ENCODE measurements at places on chromosomes 6 and 20.

DNA sequence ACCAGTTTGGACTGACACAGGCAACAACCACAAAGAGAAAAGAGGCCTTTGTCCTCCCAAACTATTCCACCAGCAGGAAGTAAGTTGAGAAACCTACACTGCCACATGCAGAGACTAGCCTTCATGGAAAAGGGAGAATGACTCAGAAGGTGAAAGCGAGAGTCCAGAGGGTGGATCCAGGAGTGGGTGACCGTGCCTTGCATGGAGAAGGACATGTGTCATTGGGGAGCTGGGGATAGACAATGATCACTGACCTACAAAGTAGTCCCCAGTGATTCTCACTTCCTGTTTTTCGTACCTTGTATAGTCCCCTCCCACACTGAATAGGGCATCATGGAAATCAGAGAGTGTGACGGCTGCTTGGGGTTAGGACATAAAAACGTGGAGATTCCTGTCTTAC, 91.9 kb downstream of the MYLK4 start:
- no peak for DNase-seq

GRCh38 chr6:11412011-11412424, 125.5 kb upstream of the TMEM170B start:
- DNase-seq, result no peak

DNA sequence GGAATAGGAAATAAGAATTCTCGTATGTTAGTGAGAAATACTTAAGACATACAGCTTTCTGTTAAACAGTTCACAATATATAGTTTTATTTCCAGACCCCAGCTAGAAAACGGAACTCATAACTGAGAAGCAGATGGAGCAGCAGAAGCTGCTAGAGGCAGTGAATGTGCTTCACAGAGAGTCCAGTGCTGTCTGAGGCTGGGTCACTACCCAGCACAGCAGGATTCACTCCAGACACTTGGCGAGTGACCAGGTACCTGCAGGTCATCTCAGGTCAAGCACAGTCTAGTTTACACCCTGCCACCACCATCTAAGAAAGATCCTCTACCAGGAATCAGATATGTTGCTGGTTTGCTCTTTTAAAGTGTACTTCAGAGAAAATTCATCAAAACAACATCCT, 243.1 kb upstream of the RAB32 start:
- no peak for DNase-seq

DNA sequence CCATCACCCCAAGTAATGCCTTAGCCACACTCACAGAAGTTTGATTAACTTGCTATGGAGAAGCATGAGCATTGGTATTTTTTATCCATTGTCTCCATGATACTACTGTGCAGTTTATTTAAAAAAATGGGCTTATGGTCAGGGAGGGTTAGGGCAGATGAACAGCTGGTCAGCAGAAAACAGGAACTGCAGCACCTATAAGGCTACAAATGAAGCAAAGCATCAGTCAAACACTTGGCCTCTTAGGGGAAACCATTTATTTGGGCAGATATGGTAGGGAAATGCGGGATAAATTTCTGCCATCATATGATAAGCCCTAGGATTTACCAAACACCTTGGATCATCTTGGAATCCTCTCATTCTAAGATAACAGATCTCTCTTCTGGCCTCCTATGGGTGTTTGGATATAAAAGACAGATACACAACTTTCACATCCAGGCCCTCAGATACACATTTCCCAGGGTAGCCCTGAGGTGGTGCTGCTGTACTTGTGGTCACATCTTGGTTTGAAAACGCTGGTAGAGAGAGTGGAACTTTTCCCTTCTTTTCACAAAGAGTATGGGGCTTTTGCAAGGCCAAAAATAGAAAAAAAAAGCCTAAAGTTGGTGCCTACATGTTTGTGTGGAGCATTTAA, 42.8 kb upstream of the AHI1 start:
- no peak for DNase-seq
